ENCODE measurements at places on chromosomes 16 and 17.

DNA sequence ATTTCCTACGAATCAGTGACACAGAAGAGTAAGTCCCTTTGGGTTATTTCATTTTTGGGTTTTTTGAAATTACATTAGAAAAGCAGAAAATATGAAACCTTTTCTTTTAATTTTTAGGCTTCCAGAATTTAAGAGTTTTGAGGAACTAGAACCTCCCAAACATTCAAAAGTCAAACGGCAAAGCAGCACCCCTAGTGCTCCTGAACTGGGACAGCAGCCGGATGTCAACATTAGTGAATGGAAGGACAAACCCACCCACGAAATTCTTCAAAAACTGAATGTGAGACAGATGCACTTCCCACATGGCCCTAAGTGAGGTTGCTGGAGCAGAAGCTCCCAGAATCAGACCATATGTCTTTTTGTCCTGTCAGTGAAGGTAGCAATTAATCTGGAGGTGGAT lies 199.4 kb downstream of the PHKB start:
- no peak for DNase-seq

GRCh38 chr16:24748242-24748641 lies 18.8 kb downstream of the TNRC6A start:
- no peak for DNase-seq

DNA sequence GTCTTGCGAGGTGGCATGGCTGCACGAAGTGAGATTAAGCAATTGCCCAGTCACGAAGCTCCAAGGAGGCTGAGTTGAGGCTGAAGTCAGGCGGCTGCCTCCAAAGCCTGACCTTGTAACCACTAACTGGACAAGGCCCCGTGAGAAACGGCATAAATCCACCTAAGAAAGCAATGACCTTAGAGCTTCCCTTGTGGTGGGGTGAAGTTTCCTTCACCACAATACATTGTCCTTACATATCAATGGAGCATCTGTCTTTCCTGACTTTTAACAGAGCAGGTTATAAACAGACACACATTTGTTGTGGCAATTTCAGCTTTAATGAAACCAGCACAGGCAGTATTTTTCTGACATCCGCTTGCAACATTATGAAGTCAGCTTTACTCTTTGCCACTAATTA lies 2.5 kb upstream of the MED9 start:
- no peak for DNase-seq

- peak; percentile 88 for DNase-seq
Observed at GRCh38 chr16:81632392-81633146, 146.5 kb upstream of the PLCG2 start.

- no peak for DNase-seq
Observed at GRCh38 chr17:36885153-36885735, 52.0 kb upstream of the LHX1 start.

DNA sequence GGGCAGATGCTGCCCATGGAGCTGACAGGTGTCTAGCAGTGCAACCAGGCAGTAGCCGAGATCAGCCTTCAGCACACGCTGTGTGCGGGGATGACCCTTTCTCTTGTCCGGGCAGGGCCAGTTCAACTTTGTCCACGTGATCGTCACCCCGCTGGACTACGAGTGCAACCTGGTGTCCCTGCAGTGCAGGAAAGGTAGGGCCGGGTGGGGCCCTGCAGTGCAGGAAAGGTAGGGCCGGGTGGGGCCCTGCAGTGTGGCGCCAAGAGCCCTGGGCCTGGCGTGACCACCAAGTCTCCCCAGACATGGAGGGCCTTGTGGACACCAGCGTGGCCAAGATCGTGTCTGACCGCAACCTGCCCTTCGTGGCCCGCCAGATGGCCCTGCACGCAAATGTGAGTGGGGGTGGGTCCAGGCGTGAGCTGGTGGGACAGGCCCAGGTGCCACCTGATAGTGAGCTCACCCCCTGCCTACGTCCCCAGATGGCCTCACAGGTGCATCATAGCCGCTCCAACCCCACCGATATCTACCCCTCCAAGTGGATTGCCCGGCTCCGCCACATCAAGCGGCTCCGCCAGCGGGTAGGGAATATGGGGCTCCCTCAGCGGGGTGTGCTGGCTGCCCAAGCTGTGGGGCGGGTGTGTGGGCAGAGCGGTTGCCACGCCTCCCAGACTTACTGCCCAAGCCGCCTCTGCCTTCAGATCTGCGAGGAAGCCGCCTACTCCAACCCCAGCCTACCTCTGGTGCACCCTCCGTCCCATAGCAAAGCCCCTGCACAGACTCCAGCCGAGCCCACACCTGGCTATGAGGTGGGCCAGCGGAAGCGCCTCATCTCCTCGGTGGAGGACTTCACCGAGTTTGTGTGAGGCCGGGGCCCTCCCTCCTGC lies 40.2 kb downstream of the TSC2 start:
- no peak for DNase-seq

DNA sequence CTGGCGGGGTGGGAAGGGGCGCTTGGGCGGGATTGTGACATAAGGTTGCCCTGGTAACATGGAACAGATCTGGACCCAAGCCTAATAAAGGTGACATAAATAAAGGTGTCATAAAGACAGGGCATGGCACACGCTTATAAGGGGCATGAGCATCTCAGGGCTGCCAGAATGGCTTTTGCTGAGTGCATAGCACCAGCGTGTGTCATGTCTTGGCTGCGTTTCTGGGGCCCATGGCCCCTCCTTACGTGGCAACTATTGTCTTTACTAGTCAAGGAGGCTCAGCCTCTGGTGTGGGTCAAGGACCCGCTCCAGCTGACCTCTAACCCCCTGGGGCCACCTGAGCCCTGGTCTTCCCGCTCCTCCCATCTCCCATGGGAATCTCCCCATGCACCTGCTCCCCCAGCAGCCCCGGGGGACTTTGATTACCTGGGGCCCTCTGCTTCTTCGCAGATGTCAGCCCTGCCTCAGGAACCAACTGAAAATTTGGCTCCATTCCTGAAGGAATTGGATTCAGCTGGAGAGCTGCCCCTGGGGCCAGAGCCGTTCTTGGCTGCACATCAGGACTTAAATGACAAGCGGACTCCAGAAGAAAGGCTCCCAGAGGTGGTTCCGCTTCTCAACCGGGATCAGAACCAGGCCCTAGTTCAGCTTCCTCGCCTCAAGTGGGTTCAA lies 13.9 kb downstream of the LRRC37B start:
- no peak for DNase-seq

GRCh38 chr17:58300336-58300735 lies 19.6 kb upstream of the MPO start:
- DNase-seq, result no peak

DNA sequence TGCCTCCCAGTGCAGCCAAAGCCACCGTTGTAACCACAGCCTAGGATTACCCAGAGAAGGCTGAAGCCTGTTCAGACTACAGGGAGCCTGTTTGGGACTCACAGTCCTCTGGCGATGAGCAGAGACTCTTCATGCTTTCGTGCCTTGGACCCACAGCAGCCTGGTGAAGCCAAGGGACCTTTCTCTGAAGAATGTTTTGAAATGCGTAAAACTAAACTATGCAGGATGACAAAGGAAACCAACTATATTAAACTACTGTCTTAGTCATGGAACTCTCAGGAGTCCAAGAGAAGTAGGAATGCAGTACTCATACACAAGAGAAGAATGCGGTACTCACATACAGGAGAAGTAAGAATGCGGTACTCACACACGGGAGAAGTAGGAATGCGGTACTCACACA lies 20.9 kb downstream of the ABR start:
- DNase-seq, result no peak

GRCh38 chr16:55913716-55914115 lies 38.5 kb upstream of the CES5A start:
- DNase-seq, result no peak

GRCh38 chr17:56468840-56469239 lies 124.7 kb upstream of the NOG start:
- no peak for DNase-seq

GRCh38 chr16:19215705-19216104 lies 47.7 kb downstream of the SYT17 start:
- DNase-seq, result no peak

DNA sequence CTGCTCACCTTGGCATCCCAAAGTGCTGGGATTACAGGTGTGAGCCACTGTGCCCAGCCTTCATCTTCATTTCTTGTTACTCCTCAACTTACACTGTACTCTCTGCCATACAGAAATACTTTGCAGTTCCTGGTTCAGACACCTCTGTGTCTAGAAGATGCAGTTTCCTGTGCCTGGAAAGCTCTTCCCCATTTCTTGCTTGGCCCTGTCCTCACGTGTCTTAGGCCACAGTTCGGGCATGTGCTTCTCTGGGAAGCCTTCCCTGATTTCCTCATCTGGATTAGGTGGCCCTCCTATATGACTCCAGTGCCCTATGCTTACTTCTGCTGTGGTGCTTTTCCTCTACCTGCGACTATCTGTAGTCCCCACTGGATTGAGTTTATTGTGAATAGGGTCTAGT lies 26.5 kb upstream of the CDR2 start:
- DNase-seq, result no peak

DNA sequence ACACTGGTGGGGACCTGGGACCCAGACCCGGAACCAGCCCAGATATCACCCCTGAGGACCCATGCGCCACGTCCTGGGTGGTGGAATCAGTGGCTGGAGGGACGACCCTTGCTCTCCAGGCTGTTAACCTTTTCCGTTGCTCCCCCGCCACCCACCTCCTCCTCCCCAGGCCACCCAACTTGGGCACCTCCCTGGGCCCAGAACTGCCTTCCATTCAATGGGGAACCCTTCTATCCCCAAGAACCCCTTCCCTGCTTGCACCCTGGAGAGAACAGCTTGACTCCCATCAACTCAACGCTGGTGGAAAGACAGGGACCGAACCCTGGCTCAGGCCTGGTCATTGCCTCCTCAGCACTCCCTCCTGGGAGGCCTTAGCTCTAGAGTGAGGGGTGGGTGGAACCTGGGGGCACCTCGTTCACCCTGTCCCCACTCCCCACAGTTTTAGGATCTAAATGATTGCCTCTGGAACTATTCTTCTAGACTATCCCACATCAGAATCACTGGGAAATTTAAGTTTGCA lies 5.7 kb upstream of the IL32 start:
- DNase-seq, result no peak

DNA sequence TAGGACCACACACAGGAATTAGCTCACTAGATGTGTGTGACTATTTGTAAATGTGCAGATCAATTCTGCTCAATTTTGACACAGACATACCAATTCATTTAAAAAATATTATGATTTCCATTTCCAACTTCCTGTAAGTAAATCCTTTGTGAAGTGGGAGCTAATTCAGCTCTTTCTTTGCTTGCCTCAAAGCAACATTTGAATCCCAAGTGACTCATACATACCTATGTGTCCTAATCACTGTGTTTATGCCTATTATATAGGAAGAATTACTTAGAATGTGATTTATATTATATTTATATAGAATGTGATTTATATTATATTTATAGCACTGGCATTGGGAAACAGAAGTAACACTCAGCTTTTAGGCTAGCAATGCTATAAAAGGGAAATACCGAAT lies 195.9 kb upstream of the C17orf78 start:
- no peak for DNase-seq

DNA sequence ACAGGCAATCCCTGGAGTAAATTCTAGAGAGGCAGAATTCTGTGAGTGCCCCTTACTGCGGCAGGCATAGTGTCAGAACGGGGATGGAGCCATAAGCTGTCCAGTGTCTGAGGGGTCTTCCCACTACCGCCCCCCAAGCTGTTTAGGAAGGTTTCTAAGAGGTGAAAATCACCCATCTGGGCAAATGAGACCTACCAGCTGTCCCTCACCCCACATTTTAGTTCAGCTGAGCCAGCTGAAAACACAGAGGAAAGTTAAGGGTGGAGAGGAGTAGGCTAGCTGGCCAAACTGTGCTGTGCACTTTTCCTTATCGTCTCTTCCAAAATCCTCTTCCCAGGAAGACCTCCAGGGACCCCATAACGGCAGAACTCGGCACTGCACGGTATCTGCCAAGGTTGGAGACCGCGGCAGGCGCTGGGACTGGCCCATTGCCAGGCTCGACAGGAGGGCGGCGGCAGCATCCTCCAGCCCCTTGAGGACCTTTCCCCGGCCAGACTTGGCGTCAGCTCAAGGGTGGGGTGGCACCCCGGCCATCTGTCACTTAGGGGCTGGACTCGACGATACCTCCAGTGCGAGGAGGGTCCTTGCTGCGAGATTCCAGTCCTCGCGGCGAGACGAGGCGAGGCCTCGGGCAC lies 955 bp downstream of the ACLY start:
- DNase-seq, result peak; percentile 48

GRCh38 chr16:87086575-87086974 lies 230.6 kb downstream of the C16orf95 start:
- no peak for DNase-seq

GRCh38 chr16:87583453-87584131 lies 18.7 kb upstream of the JPH3 start:
- DNase-seq, result no peak

GRCh38 chr17:34598161-34598776 lies 18.9 kb downstream of the TMEM132E start:
- DNase-seq, result no peak

- DNase-seq, result no peak
Observed at GRCh38 chr17:41552455-41552854, 19.4 kb downstream of the KRT9 start.

- DNase-seq, result no peak
Observed at GRCh38 chr17:29649359-29649758, 26.6 kb upstream of the CORO6 start.

- DNase-seq, result no peak
Observed at GRCh38 chr16:79758615-79759346, 158.2 kb upstream of the MAF start.

DNA sequence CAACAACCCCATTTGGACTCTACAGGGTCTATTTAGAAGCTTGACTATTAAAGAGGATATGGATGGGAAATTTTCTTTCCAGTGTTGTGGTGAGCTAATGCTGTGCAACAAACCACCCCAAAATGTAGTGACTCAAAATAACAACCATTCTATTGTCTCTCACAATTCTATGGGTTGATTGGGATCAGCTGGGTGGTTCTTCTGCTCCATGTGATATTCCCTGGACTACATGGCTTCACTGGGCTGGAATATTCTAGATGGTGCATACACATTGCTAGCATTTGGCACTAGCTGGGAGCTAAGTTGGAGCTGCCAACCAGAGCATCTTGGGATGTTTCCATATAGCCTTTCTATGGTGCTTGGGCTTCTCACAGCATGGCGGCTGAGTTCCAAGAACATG lies 30.2 kb downstream of the SLC6A2 start:
- no peak for DNase-seq

- DNase-seq, result no peak
Observed at GRCh38 chr16:84513123-84513522, 8.7 kb upstream of the MEAK7 start.

- no peak for DNase-seq
Observed at GRCh38 chr17:47956791-47957590, 692 bp downstream of the PRR15L start.

Data from HT-29 (cell line).